ENCODE measurements at places on chromosomes 5 and 9. TPM values are rescaled to one million over a fixed set of nuclear protein-coding genes. Genes with fewer than 3 reads are reported as not detected.

DNA sequence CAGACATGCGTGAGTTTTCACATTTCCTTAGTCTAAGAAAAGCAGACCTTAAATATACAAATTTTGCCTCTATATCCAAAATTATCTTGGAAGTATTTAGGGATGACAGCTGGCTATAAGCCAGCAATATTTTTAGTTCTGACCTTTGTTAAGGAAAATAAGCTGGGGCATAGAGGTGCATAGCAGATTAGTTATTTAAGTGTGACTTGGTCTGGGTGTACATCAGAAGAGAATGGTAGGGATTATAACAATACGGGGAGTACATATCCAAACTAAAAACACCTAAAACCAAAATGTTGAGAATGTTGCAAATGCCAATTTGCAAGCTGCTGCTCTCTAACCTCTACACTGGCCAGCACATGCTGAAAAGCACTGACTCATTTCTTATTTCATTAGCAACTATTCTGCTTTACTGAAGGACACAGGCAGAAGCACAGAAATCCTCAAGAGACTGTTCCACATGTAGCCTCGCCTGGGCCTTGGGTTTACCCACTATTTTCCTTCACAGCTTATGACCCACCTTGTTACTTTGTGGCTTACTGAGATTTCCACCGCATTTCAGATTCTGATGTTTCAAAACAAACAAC, 22.3 kb downstream of the LEAP2 start:
- peaks cover 56% of the 10 kb centered on the region for H3K36me3 ChIP-seq
- no peaks in the 10 kb centered on the region for H3K27me3 ChIP-seq
- no peak for DNase-seq
- H3K27ac ChIP-seq, result no peak overlapping the region
- no peaks in the 10 kb centered on the region for H3K4me1 ChIP-seq

- H3K4me3 ChIP-seq, result no peak overlapping the region
- no peak for DNase-seq
- peaks cover 2% of the 10 kb centered on the region for H3K4me1 ChIP-seq
Observed at GRCh38 chr5:144361406-144361805, 190.7 kb downstream of the KCTD16 start.

DNA sequence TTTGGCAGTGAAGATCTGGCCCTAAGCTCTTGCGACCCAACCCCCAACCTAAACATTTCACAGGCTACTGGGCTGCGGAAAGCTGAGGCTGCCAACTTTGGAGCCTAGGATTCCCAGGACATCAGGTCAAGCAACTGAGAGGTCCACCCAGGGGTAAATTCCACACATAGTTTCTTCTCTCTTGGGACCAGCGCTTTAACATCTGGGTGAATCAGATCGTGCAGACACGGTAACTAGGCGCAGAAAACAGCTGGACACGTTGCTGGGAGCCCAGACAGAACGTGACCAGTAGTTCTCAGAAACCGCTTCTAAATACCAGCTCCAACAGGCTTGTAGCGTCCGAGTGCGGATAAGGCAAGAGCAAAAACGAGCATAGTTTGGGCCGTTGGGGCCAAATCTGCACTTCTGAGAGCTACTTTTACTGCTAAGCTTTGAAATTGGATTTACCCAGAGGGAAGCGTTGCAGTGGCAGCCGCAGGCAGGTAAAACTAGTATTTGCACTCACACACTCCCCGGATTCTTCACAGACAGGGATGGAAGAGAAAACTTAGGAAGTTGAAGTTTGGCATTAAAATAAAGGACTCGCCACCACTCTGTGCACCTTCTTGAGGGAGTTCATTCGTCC, 11.8 kb downstream of the ITGA1 start:
- H3K4me1 ChIP-seq, result peaks cover 46% of the 10 kb centered on the region
- H3K36me3 ChIP-seq, result no peaks in the 10 kb centered on the region
- no peak for DNase-seq

- no peak for DNase-seq
- H3K27me3 ChIP-seq, result no peaks in the 10 kb centered on the region
- peaks cover 32% of the 10 kb centered on the region for H3K36me3 ChIP-seq
- peaks cover 16% of the 10 kb centered on the region for H3K4me1 ChIP-seq
Observed at GRCh38 chr5:36177154-36177553, 25.2 kb downstream of the SKP2 start.

The GRM6 gene
- total RNA-seq, result not detected

DNA sequence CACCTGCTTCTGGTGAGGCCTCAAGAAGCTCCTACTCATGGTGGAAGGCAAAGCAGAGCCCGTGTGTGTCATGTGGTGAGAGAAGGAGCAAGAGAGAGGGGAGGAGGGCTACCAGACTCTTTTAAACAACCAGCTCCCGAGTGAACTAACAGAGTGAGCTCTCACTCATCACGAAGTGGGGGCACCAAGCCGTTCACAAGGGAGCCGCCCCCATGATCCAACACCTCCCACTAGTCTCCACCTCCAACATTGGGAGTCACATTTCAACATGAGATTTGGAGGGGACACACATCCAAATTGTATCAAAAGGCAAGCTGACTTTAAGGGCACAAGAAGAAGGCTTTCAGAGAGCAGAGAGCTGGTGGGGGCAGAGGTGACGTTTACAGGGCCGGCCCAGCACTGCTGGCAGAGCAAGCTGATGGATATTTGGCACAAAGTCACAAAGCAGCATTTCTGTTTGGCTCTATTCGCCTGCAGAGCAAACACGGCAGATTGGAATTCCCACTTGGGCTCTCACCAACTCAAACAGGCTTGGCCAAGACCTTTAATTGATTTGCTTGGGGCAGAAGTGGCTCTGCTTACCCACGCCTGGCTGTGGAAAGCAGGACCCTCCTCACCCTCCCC, 20.0 kb downstream of the PITX1 start:
- H3K4me1 ChIP-seq, result no peaks in the 10 kb centered on the region
- no peak overlapping the region for H3K4me3 ChIP-seq
- DNase-seq, result no peak
- H3K27me3 ChIP-seq, result peaks cover 6% of the 10 kb centered on the region
- no peaks in the 10 kb centered on the region for H3K36me3 ChIP-seq

DNA sequence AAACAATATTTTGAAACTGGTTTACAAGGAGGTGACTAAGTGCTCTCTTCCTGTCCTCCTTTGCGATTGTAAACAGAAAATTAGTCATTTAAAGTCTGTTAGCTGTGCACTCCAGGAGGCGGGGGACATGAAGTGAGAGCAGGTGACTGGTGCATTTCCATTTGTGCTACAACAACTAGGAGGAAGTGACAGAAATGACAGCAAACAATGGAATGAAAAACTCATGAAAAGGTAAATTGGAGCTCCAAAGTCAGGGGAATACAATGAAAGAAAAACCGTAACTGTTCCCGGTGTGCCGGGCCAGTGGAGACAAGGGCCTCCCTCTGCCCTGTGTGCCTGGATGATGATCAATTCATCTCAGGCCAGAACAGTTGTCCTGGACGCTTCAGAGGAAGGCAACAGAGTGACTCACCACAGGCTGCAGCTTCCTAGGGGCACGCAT, 439.9 kb downstream of the GADD45G start:
- no peak overlapping the region for H3K4me3 ChIP-seq
- peaks cover 7% of the 10 kb centered on the region for H3K27me3 ChIP-seq
- no peak overlapping the region for H3K27ac ChIP-seq
- peaks cover 2% of the 10 kb centered on the region for H3K4me1 ChIP-seq
- no peaks in the 10 kb centered on the region for H3K36me3 ChIP-seq
- DNase-seq, result no peak

The PLCXD3 gene
- not detected for total RNA-seq

DNA sequence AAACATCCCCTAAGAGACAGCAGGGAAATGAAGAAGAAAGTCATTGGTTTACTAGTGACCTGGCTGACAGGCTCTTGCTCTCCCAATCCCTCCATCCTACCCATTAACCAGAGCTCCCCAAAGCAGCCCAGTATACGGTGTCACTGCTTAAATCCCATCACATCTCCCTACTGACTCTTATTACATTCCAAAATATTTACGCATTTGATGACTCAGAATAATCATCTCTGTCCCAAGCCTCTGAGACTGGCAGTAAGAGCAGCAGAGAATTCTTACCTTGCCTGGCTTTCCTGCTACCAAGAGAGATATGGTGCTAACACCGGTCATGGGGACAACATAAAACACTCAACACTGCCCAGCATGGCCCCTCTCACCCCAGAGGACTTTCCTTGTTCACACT, 20.2 kb upstream of the WHRN start:
- peaks cover 28% of the 10 kb centered on the region for H3K27me3 ChIP-seq
- DNase-seq, result no peak
- H3K27ac ChIP-seq, result no peak overlapping the region
- H3K4me3 ChIP-seq, result no peak overlapping the region
- no peaks in the 10 kb centered on the region for H3K4me1 ChIP-seq

DNA sequence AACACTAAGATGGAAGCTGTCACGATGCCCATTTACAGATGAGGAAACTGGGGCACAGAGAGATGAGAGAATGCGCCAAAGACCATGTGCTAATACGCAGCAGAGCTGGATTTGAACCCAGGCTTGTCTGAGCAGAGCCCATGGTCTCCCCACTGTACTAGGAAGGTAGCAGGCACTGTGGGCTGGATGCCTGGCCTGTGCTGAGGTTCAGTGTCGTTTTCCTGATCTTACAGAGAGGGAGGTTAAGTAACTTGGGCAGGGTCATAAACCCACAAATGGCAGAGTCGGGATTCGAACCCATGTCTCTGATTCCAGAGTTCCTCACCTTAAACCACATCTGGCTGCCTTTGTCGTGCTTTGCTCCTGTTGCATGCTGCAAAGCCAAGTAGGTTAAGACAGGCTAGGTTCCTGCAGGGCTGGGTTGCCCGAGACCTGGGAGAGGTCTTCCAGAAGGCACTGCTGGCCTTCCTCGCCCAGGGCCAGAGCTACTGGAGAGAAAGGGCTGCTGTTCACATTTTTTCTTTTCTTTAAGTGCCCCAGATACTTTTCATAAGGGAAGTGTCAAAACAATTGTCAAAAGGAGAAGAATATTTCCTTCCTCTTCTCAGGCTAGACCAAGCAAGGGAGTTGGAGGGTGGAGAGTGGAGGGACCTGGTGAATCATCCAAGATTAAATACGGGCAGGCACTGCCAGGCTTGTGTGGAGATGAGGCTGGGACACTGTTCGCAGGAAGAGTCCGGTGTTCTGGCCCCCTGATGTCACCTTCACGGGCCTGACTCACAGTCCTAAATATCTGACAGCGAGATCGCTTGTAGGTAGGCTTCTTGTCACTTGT, 3.2 kb downstream of the NEK6 start:
- H3K27ac ChIP-seq, result peak overlapping the region; percentile 49
- H3K27me3 ChIP-seq, result peaks cover 4% of the 10 kb centered on the region
- no peak for DNase-seq
- H3K36me3 ChIP-seq, result no peaks in the 10 kb centered on the region

- no peaks in the 10 kb centered on the region for H3K36me3 ChIP-seq
- H3K27me3 ChIP-seq, result no peaks in the 10 kb centered on the region
- H3K4me3 ChIP-seq, result no peak overlapping the region
Observed at GRCh38 chr5:102922799-102923477, 167.8 kb downstream of the PAM start.

The MRPL22 gene
- total RNA-seq, result 41.7 TPM

DNA sequence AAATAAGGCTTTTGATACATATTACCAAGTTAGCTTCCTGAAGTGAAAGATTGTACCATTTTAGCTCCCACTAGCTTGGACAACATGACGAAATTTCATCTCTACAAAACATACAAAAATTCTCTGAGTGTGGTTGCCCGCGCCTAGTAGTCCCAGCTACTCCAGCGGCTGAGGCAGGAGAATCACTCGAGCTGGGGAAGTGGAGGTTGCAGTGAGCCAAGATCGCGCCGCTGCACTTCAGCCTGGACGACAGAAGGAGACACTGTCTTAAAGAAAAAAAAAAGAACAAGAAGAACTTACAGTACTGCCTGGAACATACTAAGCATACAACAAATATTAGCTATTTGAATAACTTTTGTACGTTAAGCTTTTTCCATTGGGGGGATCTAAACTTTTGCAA, 29.7 kb upstream of the NRG2 start:
- no peak overlapping the region for H3K27ac ChIP-seq
- DNase-seq, result no peak
- no peak overlapping the region for H3K4me3 ChIP-seq
- no peaks in the 10 kb centered on the region for H3K36me3 ChIP-seq

The ECM2 gene
- 0.16 TPM for total RNA-seq

GRCh38 chr5:62771341-62771740, 192.7 kb downstream of the LRRC70 start:
- no peak overlapping the region for H3K27ac ChIP-seq
- no peaks in the 10 kb centered on the region for H3K4me1 ChIP-seq
- H3K36me3 ChIP-seq, result no peaks in the 10 kb centered on the region
- H3K27me3 ChIP-seq, result no peaks in the 10 kb centered on the region

GRCh38 chr5:1667648-1668140, 131.9 kb downstream of the MRPL36 start:
- H3K4me1 ChIP-seq, result peaks cover 6% of the 10 kb centered on the region
- peaks cover 85% of the 10 kb centered on the region for H3K27me3 ChIP-seq
- DNase-seq, result no peak
- H3K27ac ChIP-seq, result no peak overlapping the region
- no peaks in the 10 kb centered on the region for H3K36me3 ChIP-seq

DNA sequence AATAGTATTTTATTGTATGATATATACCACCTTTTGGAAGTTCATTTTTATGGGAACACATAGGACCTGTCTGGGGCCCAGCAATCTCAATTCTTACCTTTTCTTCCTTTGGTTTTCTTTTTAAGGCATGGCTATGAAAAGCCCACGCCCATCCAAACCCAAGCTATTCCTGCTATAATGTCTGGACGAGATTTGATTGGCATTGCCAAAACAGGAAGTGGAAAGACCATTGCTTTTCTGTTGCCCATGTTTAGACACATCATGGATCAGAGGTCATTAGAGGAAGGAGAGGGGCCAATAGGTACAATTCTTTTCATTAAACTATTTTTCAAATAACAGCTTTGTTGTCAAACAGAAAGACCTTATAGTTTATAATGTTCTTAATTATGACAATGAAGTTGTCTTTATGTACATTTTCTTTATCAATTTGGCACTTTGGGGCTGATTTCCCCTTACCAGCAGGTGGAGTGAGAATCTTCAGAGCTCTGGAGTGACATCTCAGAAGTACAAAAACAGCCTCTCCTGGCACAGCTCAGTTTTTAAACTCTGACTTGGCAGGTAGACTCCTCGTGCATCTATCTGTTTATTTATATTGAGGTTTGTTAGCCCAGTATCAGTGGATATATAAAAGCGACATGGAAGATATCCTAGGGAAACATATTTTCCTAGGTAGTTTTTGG, 25.8 kb downstream of the DDX46 start:
- no peak overlapping the region for H3K27ac ChIP-seq
- DNase-seq, result no peak
- H3K36me3 ChIP-seq, result peaks cover 51% of the 10 kb centered on the region
- no peak overlapping the region for H3K4me3 ChIP-seq
- H3K27me3 ChIP-seq, result no peaks in the 10 kb centered on the region
- no peaks in the 10 kb centered on the region for H3K4me1 ChIP-seq

The INSL4 gene
- not detected for total RNA-seq

The GNA14 gene
- 0.22 TPM for total RNA-seq

The RMRP gene
- total RNA-seq, result 21,148 TPM

Measured in mesothelial cell of epicardium (in vitro differentiated cells).